Activated CD4-positive, alpha-beta T cell treated with anti-CD3 and anti-CD28 coated beads, Interleukin-2, amount 10 ng/mL, durations not matched to agents 24 days and 14 days (primary cell): ENCODE measurements at places on chromosomes 11 and 22. TPM values are rescaled to one million over a fixed set of nuclear protein-coding genes. Genes with fewer than 3 reads are reported as not detected.

DNA sequence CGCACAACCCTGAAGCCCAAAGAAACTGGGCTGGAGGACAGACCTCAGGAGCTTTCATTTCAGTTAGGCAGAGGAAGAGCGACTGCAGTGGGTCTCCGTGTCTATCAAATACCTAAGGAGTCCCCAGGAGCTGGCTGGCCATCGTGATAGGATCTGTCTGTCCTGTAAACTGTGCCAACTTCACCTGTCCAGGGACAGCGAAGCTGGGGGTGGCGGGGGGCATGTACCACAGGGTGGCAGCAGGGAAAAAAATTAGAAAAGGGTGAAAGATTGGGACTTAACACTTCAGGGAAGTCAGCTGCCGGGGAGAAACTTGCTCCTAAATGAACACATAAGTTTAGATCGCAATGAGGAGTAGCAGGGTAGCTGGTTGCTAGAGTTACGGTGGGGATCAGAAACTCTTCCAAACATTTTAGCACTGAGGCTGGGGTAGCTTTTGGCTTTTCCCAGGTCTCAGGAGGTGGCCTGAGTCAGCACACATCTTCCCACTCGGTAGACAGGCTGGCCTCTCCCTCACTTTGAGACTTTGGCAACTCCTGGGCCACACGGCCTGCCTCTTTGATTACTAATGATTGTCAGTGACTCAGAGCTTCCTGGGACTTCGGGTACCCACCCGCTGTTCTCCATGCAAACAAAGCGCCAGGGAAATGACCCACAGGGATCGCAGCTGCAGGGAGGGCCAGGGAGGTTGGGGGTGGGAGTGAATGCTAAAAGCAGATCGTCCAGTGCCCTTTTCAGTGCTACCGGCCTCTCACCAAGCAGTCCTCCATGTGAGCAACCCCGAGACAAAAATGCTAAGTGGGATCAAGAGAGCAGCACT is 2.9 kb upstream of the MTFP1 start:
- no peak for DNase-seq
- H3K27me3 ChIP-seq: no peaks in the 10 kb centered on the region
- H3K4me3 ChIP-seq: peak overlapping the region; percentile 99
- peaks cover 63% of the 10 kb centered on the region for H3K36me3 ChIP-seq
- H3K27ac ChIP-seq: peak overlapping the region; percentile 99
- H3K4me1 ChIP-seq: peaks cover 60% of the 10 kb centered on the region

GRCh38 chr11:126927623-126928022 is 72.9 kb downstream of the KIRREL3 start:
- H3K4me3 ChIP-seq: no peak overlapping the region
- H3K36me3 ChIP-seq: no peaks in the 10 kb centered on the region
- no peaks in the 10 kb centered on the region for H3K4me1 ChIP-seq
- DNase-seq: no peak
- no peak overlapping the region for H3K27ac ChIP-seq
- no peaks in the 10 kb centered on the region for H3K27me3 ChIP-seq

GRCh38 chr11:64563966-64564365 is 27.1 kb upstream of the SLC22A12 start:
- H3K27ac ChIP-seq: no peak overlapping the region
- no peak overlapping the region for H3K4me3 ChIP-seq
- no peaks in the 10 kb centered on the region for H3K36me3 ChIP-seq
- H3K27me3 ChIP-seq: no peaks in the 10 kb centered on the region
- DNase-seq: no peak

DNA sequence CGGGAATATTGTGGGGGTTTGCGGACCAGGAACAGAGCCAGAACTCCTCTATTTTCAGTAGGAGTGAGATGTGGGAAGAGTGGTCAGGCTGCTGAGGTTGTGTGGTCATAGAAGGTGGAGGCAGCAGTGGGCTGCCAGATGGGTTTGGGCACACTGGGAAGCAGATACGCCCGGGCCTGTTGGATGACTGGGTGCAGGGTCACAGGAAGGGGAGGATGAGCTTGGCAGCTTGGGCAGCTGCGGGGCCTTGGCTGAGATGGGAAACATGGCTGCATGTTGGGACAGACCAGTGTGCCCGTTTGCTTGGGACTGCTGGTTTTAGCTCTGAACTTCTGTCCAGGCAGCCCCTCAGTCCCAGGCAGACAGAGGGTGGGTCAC is 11.4 kb downstream of the SHANK3 start:
- no peaks in the 10 kb centered on the region for H3K4me1 ChIP-seq
- H3K4me3 ChIP-seq: no peak overlapping the region
- no peaks in the 10 kb centered on the region for H3K36me3 ChIP-seq

Gene RBM14
- total RNA-seq: 209 and 214 TPM in 2 replicates

Gene MFRP
- not detected in 2 replicates for total RNA-seq

Gene PHLDB1
- total RNA-seq: 1.3 and 1.7 TPM in 2 replicates

Gene CECR2
- total RNA-seq: 0.09 and 0.14 TPM in 2 replicates
